Frontal cortex (tissue), 4 donors: ENCODE measurements at places on chromosomes 3 and 15. TPM values are rescaled to one million over a fixed set of nuclear protein-coding genes. Genes with fewer than 3 reads are reported as not detected.

The POPDC2 gene
- total RNA-seq = 0.82 TPM

The UNC13C gene
- 18.8 TPM for total RNA-seq

The SEMA3B gene
- total RNA-seq = 2.4 TPM

The SI gene
- total RNA-seq = not detected

The GPR62 gene
- 0.41 TPM for total RNA-seq

The FRMD5 gene
- total RNA-seq = 25.3 TPM

The MLF1 gene
- 29.3 TPM for total RNA-seq

The IGF2BP2 gene
- 20.0 TPM for total RNA-seq

The MYL3 gene
- total RNA-seq = not detected
